ENCODE measurements at places on chromosomes 2 and 18. TPM values are rescaled to one million over a fixed set of nuclear protein-coding genes. Genes with fewer than 3 reads are reported as not detected.

The CD226 gene
- total RNA-seq = 0.39 TPM

The COL3A1 gene
- total RNA-seq = 1,297 TPM

The TNFAIP6 gene
- 1.5 TPM for total RNA-seq

The RAB6C gene
- total RNA-seq = not detected

The SLC5A7 gene
- total RNA-seq = not detected

The C2orf80 gene
- not detected for total RNA-seq

The PLGLB2 gene
- total RNA-seq = not detected

The C2orf15 gene
- not detected for total RNA-seq

The CCDC148 gene
- total RNA-seq = 3.5 TPM

The CACNB4 gene
- not detected for total RNA-seq

The KCTD18 gene
- 16.3 TPM for total RNA-seq

DNA sequence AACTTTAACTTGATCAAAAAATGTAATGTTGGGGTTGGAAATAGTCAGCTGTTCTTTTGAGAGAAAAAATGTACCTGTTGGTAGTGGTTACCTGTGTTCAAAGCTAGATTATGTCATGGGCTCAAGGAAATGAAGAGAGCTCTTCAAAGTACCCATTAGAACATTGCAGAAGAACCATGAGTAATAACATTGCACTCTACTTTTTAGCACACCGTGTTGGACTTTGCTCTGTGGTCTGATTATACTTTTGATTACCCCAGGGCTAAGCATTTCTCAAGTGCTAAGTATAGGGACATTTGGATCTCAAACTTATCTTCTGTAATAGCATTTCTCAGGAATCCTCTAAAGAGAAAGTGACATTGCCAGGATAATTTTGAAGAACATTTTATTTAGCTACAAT lies 1122.8 kb upstream of the CELF4 start:
- no peak for DNase-seq

- DNase-seq = no peak
Measured at GRCh38 chr2:175135862-175136261, 32.1 kb downstream of the ATF2 start.

DNA sequence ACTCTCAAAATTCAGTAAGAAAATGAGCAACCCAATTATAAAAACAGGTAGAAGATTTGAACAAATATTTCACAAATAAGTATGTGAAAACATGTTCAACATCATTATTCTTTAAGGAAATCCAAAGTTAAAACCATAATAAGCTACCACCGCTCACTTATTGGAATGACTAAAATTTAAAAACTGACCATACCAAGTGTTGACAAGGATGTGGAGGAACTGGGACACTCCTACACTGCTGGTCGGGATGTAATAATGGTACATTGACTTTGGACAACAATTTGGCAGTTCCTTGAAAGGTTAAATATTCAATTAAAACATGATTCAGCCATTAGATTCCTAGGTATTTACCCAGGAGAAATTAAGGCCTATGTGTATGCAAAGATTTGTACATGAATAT lies 336.5 kb downstream of the IRS1 start:
- DNase-seq = no peak

DNA sequence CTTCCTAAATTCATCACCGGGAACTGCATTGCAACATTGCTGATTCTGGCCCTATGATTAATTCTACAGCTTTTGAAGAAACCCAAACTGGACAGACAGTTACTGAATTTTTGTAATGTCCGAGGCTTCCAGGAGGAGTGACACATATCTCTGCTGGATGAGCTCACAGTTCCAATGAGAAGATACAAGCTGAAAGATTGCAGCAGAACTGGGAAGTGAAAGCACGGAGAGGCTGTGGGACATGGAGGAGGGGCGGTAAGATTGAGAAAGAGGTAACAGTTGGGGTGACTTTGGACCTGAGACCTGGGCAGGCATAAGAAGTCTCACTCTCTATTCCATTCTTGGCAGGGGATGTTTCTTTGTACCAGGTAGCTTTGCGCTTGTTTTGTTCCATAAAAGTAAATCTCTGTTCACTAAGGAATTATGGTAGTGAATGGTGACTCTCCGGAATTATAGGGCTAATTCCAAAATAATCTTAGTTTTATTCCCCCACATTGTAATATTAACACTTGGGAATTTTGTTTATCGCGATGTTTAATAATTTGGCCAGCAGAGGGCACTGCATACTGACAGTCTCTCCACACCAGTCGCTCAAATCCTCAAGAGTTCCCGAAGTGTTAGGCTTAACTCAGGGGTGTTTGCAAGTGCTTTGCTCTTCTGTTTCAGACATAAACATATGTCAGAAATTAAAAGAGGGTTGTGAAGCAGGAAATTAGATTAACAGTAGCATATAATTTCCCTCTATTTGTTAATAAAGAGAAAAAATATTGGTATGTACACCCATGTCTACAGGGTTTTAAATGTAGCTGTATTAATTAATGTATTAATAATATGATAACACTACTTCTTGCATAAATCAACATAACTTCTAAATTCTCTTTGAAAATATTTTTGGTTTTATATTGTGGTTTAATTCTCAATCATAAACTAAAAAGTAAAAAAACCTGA lies 201.4 kb downstream of the SOCS6 start:
- no peak for DNase-seq

GRCh38 chr2:106282462-106283170 lies 88.5 kb upstream of the UXS1 start:
- DNase-seq = no peak

DNA sequence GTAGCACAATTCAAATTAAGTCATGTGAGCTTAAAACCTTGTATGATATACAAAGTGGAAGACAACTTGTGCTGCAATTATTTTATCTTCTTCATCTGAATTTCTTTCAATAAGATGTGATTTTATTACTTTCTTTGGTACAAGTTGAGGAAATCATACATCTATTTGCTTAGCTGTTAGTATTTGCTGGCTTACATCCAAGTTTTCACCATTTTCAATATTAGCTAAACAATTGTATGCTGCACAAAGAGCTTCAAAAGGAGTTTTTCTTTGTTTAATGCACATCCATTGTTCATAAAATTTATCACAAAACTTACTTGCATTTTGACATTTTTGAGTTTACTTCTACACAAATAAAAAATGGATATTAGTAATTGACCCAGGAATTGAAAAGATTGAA lies 40.9 kb downstream of the SCN9A start:
- DNase-seq = no peak

DNA sequence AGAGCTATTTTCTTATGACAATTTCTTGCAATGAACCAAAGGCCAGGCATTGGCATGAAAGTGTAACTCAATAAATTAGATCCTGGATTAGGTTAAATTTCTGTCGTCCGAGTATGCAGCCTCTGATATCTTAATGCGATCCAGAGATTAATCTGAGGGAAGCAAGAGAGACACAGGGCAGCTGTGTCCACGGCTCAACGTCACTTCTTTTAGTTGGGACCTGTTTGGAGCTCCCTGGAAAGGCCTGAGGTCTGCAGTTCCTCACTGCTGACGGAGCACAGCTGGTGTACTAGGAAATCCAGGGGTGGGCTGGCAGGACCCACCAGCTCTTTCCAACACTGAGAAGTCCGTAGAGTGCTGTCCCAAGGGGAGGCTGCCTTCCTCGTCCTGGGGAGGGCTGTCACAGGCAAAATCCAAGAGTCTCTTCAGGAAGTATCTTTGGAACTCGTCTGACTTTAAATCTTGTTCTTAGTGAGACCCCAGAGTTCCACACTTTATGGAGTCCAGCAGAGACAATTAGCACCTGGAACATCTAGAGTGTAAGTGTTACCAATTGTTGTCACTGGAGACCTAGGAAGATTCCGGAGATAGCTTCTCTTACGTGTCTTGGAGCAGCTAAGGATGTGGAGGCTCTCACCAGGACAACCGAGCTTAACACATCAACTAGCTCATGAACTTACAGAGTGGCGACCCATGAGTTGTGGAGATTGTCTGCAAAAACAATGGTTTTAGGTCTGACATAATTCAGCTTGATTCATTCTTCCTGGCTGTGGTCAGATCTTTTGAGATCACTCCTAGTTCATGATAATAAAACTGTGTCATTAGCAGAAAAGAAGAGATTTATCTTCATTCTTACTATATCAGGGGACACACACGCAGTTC lies 173.7 kb downstream of the ACKR3 start:
- DNase-seq = peak; percentile 66

DNA sequence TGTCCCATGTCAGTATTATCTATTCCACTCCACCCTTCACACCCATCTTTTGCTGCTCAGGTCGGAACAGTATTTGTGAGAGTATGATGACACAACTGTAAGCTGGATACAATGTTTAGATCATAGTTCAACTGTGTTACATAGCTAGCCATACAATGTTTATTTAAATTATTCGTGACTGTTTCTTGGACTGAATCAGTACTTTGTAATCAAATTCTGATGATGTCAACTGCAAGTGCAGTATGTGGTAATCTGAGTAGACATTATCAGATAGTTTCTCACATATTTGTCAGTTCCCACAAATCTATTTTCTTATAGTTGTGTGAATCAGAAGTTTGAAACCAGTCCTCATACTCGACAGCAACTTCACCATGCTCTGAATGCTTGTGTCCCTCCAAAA lies 177.6 kb downstream of the ZNF407 start:
- no peak for DNase-seq

- peak; percentile 31 for DNase-seq
Measured at GRCh38 chr18:63974991-63975390, 5.1 kb downstream of the SERPINB8 start.

- no peak for DNase-seq
Measured at GRCh38 chr18:11729556-11729955, 40.5 kb downstream of the GNAL start.

DNA sequence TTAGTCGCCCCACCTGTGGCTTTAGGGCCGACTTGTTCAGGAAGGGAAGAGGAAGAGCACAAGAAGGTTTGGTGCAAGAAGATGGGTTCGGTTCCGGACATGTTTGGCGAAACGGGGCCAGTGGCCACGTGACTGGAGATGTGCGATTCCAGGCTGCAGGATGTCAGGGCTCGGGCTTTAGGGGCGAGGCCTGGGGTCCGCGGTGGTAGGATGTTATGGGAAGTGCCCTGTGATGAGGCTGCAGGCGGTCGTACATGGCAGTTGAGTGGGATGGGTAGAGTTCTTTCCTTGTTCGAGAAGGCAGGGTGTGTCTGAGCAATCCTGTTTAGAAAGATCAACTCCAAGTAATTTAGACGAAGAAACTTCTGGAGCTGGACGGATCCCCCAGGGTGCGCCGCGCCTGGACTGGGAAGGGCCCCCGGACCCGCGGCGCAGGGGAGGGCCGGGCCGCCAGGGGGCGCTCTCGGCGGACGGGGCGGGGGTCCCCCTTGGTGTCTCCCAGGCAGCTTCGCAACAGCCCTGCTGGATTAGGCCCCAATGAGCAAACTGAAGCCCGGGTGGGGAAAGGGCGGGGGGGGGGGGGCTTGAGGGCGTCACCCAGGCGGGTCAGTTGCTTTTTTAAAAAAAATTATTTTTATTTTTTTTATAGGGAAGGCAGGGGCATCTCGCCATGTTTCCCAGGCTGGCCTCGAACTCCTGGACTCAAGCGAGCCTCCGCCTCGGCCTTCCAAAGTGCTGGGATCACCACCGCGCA lies 17.2 kb upstream of the SDC1 start:
- no peak for DNase-seq

DNA sequence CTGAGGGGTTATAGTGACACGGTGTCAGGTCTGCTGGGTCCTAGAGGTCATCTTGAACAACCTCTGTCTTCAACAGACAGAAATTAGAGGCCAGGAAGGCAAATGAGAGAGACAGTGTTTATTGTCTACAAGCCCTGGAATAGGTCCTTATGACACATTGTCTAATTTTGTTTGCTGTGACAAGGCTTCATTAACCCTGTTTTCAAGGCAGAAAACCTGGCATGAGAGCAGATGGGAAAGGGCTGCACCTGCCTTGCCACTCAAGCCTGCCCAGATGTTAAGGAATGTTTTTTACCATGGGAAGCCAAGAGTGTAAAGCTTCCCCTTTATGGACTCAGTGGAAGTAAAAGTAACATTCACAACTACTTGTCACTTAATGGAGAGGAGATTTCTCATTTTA lies 275.3 kb downstream of the KCNS3 start:
- DNase-seq = no peak

- DNase-seq = peak; percentile 37
Measured at GRCh38 chr2:102848366-102848839, 86.6 kb downstream of the TMEM182 start.

- DNase-seq = no peak
Measured at GRCh38 chr18:42477267-42477666, 522.2 kb downstream of the PIK3C3 start.

- no peak for DNase-seq
Measured at GRCh38 chr18:49572611-49573345, 10.9 kb downstream of the LIPG start.

DNA sequence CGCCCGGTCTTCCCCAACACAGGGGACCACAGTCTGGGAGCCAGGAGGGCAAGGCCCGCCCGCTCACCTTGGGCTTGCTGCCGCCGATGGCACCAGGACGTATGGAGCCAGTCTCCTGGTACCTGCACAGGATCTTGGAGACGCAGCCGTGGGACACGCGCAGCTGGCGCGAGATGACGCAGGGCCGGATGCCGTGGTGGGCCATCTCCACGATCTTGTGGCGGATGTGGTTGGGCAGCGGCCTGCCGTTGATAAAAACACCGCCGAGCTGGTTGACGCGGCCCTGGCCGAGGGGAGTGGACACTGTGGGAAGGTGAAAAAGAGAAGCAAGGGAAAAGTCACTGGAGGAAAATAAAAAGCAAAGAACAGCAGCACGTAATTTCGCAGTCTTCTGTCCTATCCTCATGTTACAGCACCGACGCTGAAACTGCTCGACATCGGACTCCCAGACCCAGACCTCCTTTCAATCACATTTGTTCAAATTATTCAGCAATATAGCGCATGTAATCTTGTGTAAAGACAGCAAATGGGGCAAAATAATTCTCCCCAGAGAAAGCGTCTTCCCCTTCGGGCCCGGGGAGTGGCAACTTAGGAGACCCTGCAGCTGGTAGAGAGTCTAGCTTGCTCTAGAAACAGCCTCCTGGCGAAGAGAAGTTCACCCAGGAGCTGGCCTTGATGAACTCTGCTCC lies 1.7 kb downstream of the PAX3 start:
- DNase-seq = no peak

DNA sequence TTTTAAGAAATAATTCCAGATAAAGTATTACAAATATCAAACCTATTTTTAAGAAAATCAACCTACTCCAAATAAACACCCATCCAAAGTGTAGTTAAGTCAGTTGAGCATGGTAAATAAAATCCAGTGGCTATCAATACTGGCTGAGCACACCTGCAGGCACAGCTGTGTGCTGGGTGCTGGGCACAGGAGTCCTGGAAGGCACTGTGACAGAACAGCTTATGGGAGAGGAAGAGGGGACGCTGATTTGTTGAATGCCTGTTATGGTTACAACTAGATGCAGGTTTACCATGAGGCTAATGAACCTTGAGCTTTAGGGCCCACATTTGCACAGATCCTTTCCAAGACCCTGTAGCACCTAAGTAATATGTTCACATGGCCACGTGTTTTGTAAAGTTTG lies 202.7 kb downstream of the MTX2 start:
- DNase-seq = no peak
